ENCODE measurements at places on chromosomes 7 and 10.
A peak's percentile ranks its signal among the peaks of the same experiment; 100 is the strongest.

DNA sequence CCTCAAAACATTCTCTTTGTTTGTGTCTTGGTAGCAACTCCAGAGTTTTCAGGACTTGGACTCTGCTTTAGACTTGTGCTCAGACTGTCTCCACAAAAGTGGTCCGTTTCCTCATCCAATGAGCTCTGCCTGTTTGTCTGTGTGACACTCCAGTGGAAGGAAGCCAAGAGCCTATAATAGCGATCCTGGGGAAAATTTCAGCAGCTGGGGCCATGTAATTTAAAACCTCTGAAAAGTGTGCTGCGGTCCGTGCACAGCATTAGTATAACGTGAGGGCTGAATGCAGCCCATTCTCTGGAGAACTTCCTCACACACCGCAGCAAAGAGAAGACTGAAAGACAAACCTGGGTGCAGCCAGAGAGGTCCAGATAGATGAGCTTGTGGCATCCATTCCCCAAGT, at the start of gene LRRC17:
Gene LRRC17 (plus strand): TSS at position 259 of the 400 bp plus-strand sequence. CDS start 20,914 bp downstream, outside the sequence.
- peak; percentile 87 for DNase-seq

- DNase-seq = peak; percentile 56
Measured at GRCh38 chr7:24971333-24972165, 8.4 kb downstream of the OSBPL3 start.

- DNase-seq = peak; percentile 34
Measured at GRCh38 chr7:158431941-158432347, 155.7 kb downstream of the PTPRN2 start.

GRCh38 chr10:121326905-121327304, 271.3 kb downstream of the FGFR2 start:
- DNase-seq = no peak

DNA sequence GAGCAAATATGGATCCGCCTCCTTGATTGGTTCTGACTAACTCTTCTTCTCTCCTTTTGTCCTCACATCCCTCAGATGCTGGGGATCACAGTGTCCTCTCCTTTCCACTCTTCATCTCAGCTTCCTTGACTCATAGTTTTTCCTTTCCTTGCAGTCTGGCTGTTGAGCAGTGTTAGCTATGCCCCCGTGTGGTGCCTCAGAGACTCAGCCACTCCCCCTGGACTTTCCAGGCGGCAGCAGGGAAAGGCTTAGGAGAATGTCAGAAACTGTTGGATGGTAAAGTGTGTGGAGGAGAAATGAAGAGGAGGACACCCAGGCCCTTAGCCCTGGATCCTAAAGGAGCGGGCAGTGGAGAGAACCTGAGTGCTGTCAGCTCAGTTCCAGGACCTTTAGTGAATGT, 267.5 kb downstream of the CELF2 start:
- DNase-seq = peak; percentile 3

DNA sequence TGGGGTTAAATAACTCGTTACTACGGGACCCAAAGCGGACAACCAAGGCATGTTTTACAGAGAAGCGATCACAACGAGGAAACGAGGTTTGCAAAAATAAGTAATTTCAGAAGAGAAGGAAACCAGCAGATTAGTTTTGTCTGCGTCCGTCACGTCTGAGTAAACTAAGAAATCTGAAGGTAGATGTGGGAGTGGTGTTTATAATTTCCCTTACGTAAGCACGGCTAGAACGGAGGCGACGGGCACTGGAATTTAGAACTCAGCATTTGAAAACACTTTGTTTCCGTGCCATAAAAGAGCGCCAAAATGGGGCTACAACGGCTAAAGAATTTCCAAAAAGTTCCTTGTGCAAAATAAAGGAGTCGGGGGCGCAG, 718 bp upstream of the UMAD1 start:
- DNase-seq = peak; percentile 14

- no peak for DNase-seq
Measured at GRCh38 chr7:1662101-1662500, 8.0 kb upstream of the ELFN1 start.

DNA sequence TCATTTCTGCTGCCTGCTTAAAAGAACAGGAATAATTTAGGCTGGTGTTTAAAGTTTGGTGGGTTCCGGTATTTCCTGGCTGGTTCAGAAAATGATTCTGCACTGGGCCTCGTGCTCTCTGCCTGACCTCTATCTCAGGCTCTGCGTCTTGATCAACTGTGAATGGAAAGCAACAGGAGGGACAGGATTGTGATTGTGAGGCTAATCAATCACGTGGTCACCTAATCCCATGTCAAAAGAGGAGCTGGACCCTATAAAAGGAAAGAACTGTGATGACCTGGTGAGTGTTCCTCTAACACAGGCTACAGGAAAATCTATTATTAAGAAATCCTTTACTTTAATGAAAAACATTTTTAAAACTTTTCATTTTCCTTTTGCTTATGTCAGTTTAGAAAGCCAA, at the start of gene DHX32:
Gene DHX32 (minus strand): TSS at position 101 of the 400 bp plus-strand sequence. CDS start 468 bp downstream, outside the sequence.
- no peak for DNase-seq

GRCh38 chr7:25669281-25669781, 441.0 kb upstream of the NPVF start:
- DNase-seq = no peak

DNA sequence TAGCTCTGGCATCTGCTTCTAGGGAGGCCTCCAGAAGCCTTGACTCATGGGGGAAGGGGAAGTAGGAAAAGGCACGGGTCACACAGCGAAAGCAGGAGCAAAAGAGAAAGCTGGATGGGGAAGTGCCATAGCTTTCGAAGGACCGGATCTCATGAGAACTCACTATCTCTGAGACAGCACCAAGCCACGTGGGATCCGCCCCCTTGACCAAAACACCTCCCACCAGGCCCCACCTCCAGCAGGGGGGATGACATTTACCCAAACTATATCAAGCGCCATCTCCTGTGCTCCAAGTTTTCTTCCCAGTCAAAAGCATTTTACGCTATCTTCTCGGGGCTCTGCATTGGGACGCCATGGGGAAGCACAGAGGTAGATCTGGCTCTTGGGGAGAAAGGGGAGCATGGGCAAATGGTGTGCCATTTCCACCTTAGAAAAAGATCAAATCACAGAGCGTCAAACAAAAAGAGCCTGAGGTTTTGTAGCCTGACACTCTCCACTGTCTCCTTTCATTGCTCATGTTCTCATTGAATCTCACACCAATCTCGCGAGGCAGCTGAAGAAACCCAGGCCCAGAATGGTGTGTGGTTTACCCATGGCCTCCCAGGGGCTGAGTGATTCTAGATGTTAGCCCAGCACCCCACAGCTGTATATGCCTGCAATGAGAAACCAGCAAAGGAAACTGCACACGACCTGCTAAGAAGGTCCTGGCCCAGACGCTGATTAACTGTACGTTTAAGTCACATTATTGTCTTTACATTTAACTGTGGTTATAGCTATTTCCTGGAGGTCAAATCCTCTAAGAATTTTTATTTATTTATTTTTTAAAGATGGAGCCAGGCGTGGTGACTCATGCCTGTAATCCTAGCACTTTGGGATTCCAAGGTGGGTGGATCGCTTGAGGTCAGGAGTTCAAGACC, 8.1 kb upstream of the OLAH start:
- peak; percentile 62 for DNase-seq

- peak; percentile 87 for DNase-seq
Measured at GRCh38 chr10:3723766-3724165, 61.2 kb downstream of the KLF6 start.

Data from fibroblast of skin of right quadriceps (primary cell).